ENCODE measurements at places on chromosomes 2 and 18.

DNA sequence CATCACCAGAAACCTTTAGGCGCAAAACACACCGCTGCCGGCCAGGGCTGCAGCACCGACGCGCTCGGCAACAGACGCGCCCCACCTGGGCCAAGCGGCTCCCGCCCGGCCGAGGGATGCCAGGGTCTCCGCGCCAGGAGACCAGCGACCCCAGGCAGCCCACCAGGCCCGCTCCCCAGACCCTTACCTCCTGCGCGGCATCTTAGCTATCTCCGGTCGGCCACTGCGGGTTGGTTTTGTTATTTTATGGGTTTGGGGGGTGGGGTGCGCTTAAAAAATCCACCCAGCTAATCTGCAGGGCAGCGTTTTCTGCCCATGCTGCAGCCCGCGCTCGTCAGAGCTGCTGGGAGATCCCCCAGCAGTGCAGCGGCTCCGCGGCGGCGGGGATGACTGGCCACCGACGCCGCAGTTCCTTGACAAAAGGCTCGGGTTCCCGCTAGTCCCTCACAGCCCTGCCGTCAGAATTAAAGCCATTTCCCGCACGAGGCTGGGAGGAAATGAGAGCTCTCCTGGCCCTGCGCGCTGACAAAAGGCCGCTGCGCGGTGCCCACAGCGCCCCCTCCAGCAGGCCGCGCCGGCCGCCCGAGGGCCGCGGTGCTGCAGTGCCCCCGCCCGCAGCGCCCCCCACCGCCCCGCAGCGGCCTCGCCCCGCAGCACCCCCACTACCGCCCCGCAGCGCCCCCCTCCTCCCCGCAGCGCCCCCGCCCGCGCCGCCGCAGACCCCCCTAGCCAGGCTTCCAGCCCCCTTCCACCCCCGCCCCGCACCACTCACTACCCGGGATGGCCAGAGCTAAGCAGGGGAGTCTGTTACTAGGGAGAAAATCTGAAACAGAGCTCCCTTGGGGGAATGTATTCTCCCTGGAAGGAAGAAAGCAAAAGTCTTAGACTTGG is at the start of gene ADD2:
TSS of gene ADD2 (minus strand) at position 502 of the 891 bp plus-strand sequence. CDS start 61,792 bp downstream, outside the sequence.
- DNase-seq, result no peak

DNA sequence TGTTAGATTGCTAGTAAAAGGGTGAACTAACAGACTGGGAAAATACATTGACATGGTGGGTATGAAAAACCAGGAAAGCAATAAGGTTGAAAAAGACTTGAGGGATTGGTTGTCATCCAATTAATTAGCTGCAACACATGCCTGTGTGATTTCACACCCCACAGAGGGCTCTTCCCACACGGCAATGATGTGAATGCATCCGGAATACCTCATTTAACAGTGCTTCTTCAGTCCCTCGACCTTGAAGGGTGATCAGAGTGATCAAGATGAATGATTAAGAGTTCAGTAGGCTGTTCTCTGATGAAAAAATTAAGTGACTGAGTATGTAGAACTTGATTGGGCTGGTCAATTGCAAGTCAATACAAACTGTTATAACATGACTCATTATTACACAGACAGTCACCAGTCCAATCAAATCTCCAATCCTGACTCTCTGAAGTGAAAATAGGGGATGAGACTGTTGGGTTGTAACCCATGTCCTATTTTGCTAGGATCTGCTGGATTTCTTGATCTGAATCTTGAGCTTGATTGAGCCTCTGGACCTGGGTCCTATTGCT is 924.9 kb upstream of the FAM98A start:
- DNase-seq, result no peak

- DNase-seq, result no peak
These were observed 2.3 kb upstream of the MAB21L4 start for GRCh38 chr2:240898108-240898730.

- no peak for DNase-seq
These were observed 426.5 kb downstream of the SLC4A3 start for GRCh38 chr2:220053919-220054318.

- DNase-seq, result no peak
These were observed 8.5 kb downstream of the ESPNL start for GRCh38 chr2:238108423-238109183.

DNA sequence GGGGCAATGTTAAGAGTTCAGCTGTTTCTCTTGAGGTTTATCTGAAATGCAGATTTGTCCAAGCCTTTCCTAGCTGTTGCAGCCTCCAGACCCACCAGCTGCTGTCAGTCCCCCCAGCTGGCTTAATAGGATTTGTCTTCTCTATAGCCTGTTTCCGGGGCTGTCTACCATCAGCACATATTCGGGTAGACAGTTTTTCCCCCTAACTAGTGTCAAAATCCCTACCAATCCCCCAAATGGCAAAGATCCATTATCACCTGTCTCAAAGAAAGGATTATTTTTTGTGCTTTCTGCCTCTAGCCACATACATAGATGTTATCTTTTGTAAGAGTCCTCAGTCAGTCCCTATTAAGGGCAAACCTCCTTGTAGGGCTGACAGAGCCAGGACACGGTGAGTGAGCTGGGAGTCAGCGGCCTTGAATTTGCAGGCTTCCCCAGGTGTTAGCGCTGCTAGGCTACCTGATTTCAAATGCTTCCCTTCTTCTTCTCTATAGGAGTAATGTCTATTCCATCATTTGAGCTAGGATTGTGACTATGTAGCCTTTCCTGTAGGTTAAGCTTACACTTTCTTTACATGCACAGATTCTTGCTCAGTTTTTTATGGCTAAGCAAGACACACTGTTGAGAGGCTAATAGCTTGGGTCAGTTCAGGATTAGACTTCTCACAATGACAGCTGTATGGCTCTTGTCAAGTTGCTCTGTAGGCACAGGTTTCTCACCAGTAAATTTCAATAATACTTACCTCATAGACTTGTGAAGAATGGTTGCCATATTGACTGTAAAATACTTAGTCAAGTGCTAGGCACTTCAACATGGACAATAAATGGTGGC is 171.1 kb upstream of the UNC80 start:
- DNase-seq, result no peak

DNA sequence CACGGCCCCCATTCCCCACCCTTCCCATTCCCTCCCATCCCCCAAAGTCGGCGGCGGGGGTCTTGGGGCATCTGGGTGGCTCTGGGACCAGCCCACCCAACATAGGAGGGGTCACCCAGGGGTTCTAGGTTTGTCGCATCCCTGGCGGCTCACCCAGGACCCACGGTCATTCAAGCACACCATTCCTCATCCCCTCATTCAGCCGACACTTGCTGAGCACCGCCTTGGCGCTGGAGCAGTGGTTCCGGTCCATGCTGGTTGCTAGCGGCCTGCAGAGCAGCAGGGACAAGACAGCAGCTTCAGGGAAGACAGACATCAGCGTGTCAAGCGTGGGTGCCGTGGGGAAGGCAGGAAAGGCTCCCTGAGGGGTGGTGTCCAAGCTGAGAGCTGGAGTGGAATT is 50.5 kb upstream of the OTOS start:
- no peak for DNase-seq

DNA sequence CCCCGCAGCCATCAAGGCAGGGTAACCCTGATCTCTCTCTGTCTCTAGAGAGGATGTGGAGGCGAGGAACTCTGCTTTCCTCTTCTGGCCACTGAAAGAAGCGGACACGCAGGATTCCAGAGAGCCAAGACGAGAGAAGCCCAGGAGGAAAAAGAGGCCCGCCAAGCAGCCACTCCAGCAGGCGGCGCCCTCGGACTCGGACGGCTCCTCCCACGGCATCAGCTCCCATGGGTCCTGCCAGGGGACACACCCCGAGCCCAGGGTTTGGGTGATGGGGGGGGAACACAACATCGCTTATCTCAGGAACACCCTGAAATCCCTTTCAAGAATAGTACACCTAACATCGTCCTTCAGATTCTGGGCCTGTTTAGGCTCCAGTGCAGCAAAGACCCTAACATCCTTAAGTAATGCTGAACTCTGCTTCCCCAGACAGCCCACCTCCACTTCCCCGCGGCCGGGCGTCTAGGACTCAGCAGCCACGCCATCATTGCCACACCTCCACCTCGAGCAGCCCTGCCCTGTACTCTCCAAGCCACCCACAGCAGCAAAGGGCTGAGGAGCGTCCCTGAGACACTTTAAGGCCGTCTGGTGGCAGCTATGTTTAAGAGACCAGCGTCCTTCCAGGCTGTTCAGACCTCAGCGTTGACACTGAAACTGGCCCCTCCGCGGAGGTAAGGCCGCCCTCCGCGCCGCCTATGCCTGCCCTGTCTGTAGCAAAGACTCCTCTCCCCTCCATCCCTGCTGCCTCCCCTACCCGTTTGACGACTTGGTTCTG is 34.3 kb upstream of the CNGA3 start:
- DNase-seq, result no peak

DNA sequence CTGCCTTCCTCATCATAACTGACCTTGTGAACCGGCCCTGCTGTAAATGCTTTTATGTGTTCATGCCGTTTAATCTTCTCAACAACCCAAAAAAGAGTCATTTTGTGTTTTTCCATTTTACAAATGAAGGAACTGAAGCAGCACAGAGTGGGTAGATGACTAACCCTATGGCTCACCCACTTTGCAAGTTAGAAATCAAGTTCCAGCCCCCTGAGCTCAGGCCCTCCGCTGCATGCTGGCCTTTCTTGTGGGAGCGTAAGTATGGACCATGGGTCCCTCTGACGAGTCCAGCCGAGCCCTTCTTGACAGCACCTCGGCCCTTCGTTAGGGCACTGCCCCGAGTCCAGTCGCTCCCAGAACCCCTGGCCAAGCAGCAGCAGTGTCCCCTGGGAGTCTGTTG is 194.6 kb downstream of the GLI2 start:
- no peak for DNase-seq

DNA sequence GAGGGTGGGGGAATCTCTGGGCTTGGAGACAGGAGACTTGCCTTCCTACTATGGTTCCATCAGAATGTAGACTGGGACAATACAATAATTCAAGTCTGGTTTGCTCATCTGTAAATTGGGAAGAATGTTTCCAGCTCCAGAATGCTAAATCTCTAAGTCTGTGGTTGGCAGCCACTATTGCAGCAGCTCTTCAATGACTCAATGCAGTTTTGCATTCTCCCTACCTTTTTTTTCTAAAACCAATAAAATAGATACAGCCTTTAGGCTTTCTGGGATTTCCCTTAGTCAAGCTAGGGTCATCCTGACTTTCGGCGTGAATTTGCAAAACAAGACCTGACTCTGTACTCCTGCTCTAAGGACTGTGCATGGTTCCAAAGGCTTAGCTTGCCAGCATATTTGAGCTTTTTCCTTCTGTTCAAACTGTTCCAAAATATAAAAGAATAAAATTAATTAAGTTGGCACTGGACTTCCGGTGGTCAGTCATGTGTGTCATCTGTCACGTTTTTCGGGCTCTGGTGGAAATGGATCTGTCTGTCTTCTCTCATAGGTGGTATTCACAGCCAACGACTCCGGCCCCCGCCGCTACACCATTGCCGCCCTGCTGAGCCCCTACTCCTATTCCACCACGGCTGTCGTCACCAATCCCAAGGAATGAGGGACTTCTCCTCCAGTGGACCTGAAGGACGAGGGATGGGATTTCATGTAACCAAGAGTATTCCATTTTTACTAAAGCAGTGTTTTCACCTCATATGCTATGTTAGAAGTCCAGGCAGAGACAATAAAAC is 6.5 kb downstream of the TTR start:
- no peak for DNase-seq

GRCh38 chr2:151260573-151261230 is 961 bp downstream of the RBM43 start:
- no peak for DNase-seq

GRCh38 chr2:64945973-64946768 is 43.0 kb upstream of the SLC1A4 start:
- DNase-seq, result no peak

GRCh38 chr2:126513033-126513432 is 142.9 kb upstream of the GYPC start:
- no peak for DNase-seq

- DNase-seq, result no peak
These were observed 358.7 kb upstream of the TNP1 start for GRCh38 chr2:217218269-217219163.

DNA sequence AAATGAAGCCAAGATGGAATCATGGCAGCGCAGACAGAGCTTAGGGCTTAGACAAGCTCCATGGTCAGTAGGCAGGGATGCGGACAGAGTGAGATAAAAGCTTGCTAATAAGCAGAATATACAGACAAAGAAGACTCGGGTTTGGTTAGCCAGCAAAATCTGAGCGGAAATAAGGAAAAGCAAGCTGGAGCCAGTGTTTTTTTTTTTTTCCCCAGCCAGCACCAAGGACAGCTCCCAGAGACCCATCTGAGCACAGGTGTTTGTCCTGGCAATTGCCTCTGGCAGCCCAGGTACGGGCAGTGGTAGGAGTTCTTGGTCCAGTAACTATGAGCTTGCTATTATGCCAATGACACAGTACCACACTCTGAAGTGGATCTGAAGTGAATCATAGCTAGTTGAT is 187.6 kb downstream of the ADCYAP1 start:
- DNase-seq, result no peak

DNA sequence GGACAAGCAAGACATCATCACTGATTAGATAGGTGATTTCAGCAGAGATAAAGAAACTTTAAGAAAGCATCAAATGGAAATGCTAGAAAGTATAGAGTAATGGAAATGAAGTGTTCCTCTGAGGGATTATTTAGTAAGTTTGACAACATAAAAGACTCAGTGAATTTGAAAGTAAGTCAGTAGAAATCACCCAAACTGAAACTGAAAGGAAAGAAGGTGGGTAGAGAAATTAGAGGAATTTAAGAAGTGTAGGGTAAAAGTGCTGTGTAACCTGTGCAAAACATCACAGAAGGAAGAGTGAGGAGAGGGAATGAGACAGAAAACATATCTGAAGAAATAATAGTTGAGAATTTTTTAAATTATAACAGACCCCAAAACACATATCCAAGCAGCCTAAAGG is 343.1 kb downstream of the CBLN2 start:
- no peak for DNase-seq

GRCh38 chr2:32384529-32384928 is 27.7 kb downstream of the BIRC6 start:
- no peak for DNase-seq

DNA sequence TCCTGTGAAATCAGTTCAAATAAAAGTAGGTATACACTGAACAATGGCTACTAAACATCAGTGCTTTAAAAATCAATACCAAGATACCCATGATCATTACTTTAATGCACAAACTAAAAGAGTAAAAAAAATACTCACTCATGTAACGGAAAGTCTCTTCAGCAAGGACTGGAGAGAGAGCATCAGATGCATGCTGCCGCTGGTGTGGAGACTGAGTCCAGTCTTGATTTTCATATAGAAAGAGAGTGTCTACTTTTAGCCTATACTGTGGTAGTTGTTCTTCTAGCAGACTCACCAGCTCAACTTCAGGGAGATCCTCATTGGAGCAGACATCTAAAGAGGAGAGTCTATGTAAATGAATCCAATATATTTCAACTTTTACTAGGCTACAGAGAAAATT is 44.0 kb downstream of the TRAK2 start:
- no peak for DNase-seq
